Hindlimb muscle (tissue), 1 donor: ENCODE measurements at places on chromosomes 7 and 10. TPM values are rescaled to one million over a fixed set of nuclear protein-coding genes. Genes with fewer than 3 reads are reported as not detected.

DNA sequence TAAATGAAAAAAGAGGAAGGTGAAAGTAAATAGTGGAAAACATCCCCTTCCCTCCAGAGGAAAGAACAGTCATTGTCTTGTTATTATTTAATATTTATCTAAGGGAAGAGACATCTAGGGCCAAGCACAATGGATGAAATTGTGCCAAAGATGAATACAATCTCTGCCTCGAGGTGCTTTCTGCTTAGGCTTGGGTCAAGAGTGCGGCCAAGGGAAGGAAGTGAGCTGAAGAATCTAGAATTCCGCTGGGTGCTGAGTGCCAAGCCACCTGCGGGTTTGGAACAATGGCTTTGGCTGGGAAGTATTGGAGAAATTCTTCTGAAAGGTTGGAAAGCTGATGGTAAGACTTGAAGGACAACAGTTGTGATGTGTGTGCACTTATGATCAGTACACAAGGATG lies 531.3 kb upstream of the FZD8 start:
- no peak for DNase-seq

DNA sequence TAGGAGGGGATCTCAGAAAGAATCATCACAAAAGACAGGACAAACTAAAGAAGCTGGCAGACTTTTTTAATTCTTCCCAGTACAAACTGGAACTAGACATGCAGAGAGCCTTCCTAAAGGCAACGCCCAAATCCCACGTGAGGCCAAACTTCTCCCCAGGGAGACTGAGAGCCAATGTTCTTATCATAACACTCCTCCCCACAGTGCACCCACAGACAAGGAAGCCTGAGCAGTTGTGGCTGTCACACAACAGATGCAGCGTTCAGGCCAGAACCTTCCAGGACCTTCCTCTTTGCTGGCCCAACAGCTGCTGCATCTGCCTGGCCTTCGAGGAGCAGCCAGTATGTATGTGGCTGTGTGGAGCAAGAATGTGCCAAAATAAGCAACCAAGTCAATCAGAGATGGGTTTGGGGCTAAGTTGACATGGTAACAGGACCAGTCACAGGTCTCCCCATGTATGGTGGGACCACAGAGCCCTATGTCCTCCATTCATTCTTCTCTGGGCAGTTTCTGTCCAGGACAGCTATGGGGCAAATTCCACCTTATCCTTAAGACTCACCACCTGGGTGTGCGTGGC lies 34.9 kb downstream of the SRPK2 start:
- peak; percentile 24 for DNase-seq

DNA sequence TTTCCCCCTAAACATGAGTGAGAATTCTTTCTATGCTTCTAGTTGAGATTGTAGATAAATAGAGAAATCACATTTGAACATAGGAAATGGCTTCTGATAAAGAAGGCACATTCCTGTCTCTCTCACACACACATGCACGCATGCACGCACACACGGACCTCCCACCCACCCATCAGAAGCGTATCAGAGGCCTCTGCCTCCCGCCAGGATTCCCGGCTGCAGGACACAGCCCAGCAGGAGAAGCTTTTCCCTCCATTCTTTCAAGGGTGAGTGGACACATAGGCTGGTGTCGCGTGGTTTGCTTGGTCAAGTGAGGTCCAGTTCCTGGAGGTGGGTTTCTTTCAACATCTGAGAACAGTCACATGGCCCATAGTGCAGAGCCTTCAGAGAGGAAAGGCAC lies 34.2 kb downstream of the KLF6 start:
- no peak for DNase-seq

DNA sequence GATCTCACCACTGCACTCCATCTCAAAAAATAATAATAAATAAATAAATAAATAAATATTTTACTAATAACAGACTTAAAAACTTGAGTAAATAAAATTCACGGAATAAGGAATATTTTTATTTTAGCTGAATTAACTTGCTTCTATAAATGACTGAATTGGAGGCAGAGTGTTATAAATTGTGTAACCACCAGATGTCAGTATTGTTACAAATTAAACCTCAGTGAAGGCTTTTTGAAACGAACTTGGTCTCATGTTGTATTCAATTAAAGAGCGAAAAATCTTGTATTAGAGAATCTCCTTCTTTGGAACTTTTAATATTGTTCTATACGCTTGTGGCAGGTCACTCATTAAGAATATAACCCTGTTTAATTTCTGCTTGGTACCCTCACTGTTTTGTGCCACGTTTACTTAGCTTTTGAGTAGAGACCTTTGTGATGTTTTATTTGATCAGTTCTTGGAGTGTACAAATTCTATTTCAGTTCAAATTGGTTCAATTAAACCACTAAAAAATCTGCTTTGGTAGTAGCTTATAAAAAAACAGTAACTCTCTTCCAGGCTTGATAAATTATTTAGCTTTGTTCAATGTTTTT lies 45.6 kb upstream of the SCIN start:
- DNase-seq, result peak; percentile 38

DNA sequence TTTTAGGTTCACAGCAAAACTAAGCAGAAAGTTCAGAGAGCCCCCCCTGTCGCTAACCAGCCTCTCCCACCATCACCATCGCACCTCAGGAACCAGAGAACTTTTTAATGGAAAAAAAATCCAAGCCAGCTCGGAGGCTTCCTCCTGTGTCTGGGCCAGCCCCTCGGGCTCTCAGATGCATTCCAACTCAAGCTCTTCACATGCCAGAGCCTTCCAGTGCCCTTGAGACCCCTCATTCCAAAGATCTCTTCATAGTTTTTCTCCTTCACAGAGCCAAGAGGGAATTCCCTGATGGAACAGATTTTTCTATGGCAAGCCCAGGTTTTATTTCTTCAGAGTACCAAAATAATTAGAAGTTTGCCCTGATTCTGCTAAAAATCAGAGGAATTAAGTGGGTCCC lies 153.4 kb upstream of the LANCL2 start:
- no peak for DNase-seq

DNA sequence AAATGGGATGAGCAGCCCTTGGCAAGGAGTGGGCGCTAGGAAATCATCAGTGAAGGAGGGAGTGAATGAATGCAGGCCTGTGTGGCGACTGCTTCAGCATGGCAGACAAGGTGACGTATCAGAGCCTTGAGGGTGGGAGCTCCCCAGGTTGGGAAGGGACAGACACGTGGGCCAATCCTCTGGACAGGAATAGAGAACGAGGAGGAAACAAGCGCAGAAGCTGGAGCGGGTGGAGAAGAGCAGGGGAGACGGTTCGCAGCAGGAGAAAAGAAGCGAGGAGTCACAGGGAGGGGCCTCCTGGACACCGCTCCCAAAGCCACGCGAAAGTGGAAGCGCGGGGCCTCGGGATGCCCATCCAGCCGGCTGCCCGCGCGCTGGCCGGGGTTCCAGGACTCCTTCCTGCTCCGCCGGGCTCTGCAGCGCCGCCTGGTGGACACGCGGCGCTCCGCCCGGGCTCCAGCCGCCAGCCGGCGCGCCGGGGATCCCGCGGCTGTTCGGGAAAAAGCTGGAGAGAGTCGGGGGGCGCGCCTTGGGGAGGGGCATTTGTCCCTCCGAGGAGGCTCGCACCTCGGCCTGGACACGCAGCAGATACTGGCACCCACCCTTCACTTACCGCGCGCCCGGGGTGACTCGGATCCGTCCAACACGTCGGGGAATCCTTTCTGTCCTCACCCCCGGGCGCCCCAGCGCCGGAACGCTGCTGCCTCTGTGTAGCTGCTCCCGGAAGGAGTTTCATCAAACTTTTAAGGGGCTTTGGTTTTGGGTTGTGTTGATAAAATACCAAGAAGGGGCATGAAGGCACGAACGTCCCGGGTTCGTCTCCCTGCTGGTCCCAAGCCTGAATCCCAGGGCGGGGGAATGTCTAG lies 6.3 kb downstream of the ZNF503 start:
- peak; percentile 81 for DNase-seq

- DNase-seq, result no peak
Observed at GRCh38 chr10:107733328-107734130, 569.0 kb upstream of the SORCS1 start.

GRCh38 chr10:71263376-71263775 lies 51.0 kb downstream of the UNC5B start:
- DNase-seq, result no peak

GRCh38 chr10:74502963-74503608 lies 323.3 kb upstream of the KAT6B start:
- no peak for DNase-seq

GRCh38 chr10:78173360-78174015 lies 139.8 kb downstream of the RPS24 start:
- DNase-seq, result no peak

GRCh38 chr7:41148521-41148951 lies 554.4 kb downstream of the INHBA start:
- no peak for DNase-seq

GRCh38 chr10:131865223-131865917 lies 35.4 kb upstream of the PPP2R2D start:
- DNase-seq, result no peak

DNA sequence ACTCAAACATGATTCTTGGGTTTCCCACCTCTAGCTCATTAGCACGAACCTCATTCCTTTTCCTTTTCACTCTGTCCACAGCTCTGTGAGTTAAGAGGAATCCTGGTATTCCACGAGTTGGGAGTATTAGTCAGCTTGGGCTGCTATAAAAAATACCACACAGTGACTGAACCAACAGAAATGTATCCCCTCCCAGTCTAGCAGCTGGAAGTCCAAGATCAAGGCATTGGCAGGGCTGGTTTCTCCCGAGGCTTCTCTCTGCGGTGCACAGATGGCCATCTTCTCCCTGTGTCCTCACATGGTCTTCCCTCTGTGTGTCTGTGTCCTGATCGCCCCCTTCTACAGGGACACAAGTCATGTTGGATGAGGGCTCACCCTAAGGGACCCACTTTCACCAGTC lies 261.6 kb downstream of the TNS3 start:
- DNase-seq, result no peak

GRCh38 chr10:98403812-98404504 lies 11.0 kb downstream of the PYROXD2 start:
- DNase-seq, result no peak

DNA sequence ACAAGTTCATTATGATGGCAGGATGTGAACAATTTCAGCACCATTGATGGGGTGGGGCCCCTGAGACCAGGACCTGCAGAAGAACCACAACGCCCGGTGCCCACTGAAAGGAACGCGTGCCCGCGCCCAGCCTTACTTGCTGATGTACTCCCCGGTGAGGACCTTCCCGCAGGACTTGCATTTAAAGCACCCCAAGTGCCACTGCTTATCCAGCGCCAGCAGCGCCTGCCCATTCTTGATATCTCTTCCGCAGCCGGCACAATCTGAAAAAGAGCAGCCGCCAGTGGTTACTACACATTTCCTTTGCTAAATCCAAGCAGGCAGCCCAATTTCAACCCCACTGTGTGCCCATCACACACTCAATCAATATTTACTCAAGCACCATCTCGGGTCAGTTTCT lies 110.6 kb downstream of the ABLIM1 start:
- no peak for DNase-seq

GRCh38 chr7:88306590-88307048 lies at the start of gene STEAP4:
Gene STEAP4 (minus strand): TSS chr7:88306894. CDS start chr7:88284269, 22,625 bp downstream.
- peak; percentile 81 for DNase-seq

Gene NPY4R2
- polyA plus RNA-seq, result 0.10 TPM

Gene MACC1
- polyA plus RNA-seq, result 0.09 TPM

Gene SRGN
- polyA plus RNA-seq, result 21.8 TPM

Gene FKBP6
- 0.12 TPM for polyA plus RNA-seq

Gene CCL24
- polyA plus RNA-seq, result not detected

Gene SPOCK2
- 3.6 TPM for polyA plus RNA-seq
